ENCODE measurements at places on chromosomes 3 and 15.

DNA sequence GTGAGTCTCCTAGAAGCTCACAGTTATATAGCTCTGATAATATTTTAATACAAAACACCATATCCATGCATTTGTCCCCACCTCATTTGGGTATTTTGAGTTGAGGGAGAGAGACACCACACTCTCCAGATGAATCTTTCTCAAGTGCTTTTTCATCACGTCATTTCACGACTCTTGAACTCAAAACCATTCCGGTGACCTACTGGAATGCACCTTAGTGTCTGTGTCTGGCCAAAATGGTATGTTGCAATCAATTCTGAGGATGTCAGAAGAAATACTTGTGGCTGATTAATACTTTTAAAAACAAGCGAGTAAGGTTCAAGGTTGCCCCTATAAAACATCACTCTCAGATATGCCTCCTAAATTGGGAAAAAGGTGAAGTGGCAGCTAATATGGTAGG is 352.6 kb upstream of the ICE2 start:
- DNase-seq: no peak

DNA sequence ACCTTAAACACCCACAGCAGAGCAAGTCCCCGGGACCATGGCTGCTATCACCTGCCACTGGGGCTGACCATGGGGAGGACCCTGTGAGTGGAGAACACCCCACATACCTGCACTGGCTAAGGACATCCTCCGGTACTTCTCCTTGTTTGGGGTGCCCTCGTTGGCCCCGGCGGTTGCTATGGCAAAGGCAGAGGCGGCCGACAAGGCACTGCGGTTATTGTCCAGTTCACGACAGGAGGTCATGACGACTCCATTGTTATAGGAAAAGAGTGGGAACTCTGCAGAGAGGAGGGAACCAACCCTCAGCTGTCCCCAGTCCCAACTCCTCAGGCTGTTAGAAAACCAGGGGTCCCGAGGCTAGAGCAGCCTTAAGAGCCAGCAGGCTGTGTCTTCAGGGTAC is 54.8 kb upstream of the CTSH start:
- no peak for DNase-seq

- no peak for DNase-seq
Measured at GRCh38 chr15:48309740-48310139, 21.5 kb upstream of the DUT start.

GRCh38 chr3:50273689-50274065 is 4.7 kb downstream of the SEMA3B start:
- no peak for DNase-seq

GRCh38 chr15:63453186-63453905 is 51.0 kb upstream of the USP3 start:
- DNase-seq: no peak

DNA sequence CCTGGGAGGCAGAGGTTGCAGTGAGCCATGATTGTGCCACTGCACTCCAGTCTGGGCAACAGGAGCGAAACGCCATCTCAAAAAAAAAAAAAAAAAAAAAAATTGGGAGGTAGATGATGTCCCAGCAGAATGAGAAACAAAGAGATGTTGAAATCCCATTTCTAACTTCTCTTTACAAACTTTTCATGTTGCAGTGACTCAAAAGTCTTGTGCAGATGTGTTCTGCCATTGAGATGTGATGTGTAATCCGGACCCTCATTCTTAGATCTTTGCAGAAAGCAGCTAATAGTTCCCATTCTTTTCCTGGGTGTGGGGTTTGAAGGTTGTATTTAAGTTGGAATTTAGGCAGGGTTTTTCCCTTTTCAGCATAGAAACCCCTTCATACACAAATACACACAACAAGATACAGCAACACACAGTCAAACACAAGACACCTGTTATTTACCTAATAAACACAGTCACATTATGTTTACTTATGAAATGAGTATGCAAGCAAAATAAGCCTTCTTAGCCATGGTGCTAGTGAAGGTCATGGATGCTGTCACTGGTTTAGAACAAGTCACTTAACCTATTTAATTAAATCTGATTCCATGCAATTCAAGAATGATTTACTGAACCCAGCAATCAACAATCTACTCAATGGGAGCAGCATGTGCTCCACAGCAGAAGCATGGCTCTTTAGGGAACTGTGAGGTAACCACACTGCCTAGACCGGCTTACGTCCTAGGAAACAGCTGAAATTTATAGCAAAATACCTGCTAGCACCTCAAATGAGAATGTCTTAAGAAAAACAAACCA is 14.9 kb downstream of the SIAH2 start:
- DNase-seq: no peak

- no peak for DNase-seq
Measured at GRCh38 chr3:130242850-130243569, 102.5 kb upstream of the COL6A5 start.

- no peak for DNase-seq
Measured at GRCh38 chr15:99344639-99345038, 93.4 kb downstream of the LRRC28 start.

DNA sequence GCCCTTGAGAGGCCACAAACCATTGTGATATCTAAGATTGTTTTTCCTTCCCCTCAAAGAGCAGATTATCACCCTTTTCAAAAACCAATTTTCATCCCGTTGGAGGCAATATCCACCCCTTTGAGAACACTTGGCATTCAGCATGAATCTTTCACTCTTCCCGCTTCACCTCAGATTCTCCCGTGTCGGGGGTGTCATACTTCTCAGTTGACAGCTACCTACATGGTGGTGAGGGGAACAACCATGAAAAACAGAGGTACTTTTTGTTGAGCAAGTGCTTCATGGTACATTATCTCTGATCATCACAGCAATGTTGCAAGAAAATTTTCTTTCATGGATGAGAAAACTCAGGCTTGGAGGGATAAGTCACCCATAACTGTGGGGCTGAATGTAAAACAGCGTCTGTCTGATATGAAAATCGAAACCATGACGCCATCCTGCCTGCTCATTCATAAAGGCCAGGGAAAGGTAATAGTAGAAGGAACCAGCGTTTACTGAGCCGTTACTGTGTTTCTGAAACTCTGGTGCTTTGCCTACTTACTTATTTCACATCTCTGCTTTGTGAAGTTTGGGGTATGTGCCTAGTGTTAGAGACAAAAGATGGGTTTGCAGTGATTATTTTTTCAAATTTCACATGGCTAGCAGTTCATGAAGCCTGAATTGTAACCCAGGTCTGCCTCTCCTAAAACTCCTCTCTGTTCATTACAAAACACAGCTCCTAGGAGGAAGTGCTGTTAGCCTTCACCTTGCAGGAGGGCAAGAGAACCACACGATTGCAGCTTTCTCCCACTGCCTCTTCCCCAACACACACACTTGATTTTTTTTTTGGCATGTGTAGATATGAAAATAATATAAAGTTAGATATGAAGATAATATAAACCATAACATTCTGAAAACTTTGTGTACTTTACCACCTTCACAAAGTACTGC is 35.4 kb downstream of the SV2B start:
- no peak for DNase-seq

- no peak for DNase-seq
Measured at GRCh38 chr15:63449731-63450130, 54.7 kb upstream of the USP3 start.

- no peak for DNase-seq
Measured at GRCh38 chr3:154684021-154684420, 254.0 kb upstream of the GPR149 start.

GRCh38 chr3:125052624-125053303 is 3.0 kb downstream of the HEG1 start:
- no peak for DNase-seq

DNA sequence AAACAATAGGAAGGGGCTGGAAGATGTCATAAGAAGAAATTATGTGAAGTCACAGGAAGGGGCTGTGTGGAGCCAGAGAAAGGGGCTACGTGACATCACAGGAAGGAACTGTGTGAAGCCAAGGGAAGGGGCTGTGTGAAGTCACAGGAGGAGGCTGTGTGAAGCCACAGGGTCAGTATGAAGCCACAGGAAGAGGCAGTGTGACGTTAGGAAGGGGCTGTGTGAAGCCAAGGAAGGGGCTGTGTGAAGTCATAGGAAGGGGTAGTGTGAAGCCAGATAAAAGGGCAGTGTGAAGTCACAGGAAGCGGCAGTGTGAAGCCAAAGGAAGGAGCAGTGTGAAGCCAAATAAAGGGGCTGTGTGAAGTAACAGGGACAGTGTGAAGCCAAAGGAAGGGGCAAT is 32.5 kb downstream of the GASK1A start:
- DNase-seq: no peak

GRCh38 chr3:72440491-72440890 is 407.8 kb downstream of the SHQ1 start:
- DNase-seq: no peak

GRCh38 chr3:15161133-15161532 is 44.9 kb upstream of the CAPN7 start:
- DNase-seq: no peak

GRCh38 chr3:77524463-77524862 is 484.6 kb downstream of the ROBO2 start:
- no peak for DNase-seq

GRCh38 chr3:111096487-111097209 is 25.0 kb downstream of the NECTIN3 start:
- DNase-seq: no peak

- DNase-seq: no peak
Measured at GRCh38 chr3:195076981-195077610, 193.9 kb downstream of the XXYLT1 start.
